ENCODE measurements at places on chromosomes 7 and 10.

- no peak for DNase-seq
Measured at GRCh38 chr10:63703740-63704345, 182.6 kb downstream of the REEP3 start.

DNA sequence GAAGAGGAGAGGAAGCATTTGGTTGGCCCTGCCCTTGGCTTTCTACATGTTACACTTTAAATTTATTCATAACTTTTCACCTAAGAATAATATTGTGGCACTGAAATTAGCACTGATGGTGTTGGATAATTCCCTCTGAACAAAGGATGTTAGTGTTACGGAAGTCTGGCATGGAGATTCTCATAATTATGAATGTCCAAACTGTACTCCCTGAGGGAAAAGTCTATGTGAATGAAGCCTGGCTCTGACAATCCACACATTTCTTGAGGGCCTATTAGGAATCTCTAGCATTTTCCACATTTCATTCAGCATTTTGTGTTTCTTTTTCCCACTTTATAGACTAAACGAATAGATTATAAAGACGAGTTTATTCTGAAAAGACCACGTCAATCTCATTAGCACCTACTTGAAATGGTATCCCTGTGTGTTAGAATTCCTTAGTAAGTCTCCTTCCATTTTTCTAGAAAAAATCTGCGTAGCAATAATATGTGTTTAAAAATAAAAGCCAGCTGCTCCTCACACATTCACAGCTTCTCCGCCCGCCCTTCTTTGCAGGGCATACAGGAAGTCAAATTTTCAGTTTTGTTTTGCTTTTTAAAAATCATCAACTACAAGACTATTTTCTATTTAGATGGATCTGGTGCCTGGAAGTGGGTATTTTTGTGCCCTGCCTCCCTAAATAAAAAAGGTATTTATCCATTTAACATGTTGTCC is 131.8 kb upstream of the PALS2 start:
- no peak for DNase-seq

DNA sequence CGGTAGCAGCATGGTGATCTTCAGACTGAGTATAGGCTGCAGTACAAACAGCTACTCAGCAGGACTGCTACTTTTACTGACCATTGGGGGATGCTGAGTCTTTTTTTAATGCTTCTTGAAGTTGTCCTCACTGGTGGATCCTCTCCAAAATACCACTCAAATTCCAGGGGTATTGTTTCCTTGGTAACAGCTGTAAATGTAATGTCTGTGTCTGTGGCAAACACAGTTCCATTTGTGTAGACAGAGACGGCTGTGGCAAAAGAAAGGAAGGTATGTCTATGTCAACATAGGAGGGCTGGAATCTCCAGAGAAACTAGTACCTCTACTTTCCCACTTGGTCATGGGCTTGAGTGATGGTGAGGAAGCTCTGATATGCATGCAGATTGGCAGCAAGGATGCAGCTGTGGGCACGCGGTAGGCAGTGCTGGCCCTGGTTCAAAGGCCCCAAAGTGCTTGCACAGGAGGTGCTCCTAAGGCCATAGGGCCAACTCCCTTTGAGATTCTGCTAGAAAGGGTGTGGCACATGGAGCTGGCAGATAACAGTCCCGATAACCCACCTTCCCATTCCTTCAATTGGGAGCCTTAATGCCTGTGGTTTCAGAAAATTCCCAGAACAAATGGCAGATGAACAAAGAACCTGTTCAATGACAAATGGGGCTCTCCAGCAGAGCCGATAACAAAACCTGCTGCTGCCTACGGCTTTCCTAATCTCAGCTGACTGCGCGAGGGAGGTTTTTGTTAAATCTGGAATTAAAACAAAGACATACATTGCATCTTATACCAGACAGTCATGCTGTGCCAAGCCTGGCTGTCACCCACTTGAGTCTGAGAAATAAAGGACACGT is 43.0 kb downstream of the PKD1L1 start:
- no peak for DNase-seq

DNA sequence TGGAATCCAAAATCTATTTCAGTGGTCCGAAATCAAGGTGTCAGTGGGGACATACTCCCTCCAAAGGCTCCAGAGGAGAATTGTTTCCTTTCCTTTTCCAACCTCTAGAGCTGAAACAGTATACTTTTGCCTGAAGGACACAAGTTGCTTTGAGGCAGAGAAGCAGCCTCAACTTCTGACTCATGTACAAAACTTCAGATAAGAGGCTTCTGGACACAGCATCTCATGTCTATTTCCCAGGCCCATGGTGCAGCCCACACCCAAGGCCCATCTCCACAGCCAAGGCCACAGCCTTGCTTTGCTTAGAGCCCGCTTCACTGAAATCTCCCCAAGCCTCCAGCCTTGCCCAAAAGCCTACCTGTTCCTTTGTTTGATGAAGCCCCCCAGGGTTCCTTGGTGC is 68.9 kb downstream of the ZNF467 start:
- DNase-seq, result no peak

DNA sequence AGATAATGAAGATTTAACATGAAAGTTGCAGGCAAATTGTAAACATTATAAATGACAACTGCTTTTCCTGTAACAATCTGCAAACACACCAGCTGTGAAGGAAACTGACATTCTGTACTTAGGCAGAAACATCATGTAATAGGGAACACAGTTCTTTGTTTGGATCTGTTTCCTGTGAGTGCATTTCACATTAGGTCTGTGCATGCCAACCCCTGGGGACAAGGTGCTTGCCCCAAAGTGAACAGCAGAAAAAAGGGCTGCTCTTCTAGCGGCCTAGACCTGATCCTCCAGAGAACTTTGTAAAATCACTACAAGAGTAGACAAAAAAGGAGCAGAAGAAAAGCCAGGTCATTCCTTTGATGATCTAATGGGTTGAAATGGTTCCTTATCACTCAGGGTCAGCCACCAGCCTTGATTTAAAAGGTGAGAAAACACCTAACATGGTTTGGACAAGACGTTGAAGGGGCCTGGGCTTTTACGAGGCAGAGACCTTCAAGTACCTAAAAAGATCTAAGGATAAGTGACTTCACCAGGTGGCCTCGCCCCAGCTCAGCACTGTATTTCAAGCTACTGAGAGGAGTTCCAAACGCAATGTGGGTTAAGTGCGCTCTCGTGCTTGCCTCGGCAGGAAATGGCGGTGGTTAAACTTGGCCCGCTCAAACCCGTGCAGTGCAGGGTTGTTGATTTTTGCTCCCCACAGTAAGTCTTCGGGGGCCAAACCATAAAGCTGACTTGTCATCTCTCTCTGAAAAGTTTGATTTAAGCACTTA is 249.7 kb downstream of the CREB5 start:
- peak; percentile 11 for DNase-seq

GRCh38 chr7:127955051-127955531 is 76.1 kb downstream of the LRRC4 start:
- no peak for DNase-seq

Measured in T-cell (primary cell).